Vagina (tissue), 2 donors: ENCODE measurements at places on chromosomes 13 and 19. TPM values are rescaled to one million over a fixed set of nuclear protein-coding genes. Genes with fewer than 3 reads are reported as not detected.

The C19orf85 gene
- total RNA-seq: not detected

DNA sequence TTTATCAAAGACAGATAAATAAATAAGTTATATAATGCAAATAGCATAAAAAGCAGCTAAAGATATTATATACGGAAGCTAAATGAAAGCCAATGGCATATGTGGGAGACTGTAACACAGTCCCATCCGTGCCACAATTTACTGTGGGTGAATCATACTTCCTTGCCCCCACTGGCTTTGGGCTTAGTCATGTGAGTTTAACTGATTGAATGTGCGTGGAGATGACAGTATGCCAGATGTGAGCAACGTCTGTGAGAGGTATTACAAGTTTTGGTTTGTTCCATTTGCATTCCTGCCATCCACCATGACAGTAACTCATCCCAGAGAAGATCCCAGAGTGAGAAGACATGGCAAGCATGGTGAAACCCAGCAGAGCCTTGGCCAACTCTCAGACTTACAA lies 340.0 kb downstream of the SUCLA2 start:
- H3K4me3 ChIP-seq: no peak overlapping the region
- H3K36me3 ChIP-seq: no peaks in the 10 kb centered on the region
- no peaks in the 10 kb centered on the region for H3K4me1 ChIP-seq
- no peak overlapping the region for H3K27ac ChIP-seq
- no peak for DNase-seq

- H3K27ac ChIP-seq: peak overlapping the region; percentile 47
- H3K27me3 ChIP-seq: no peaks in the 10 kb centered on the region
- peaks cover 19% of the 10 kb centered on the region for H3K4me1 ChIP-seq
- DNase-seq: peak; percentile 88
These were observed 21.3 kb downstream of the ZNF77 start for GRCh38 chr19:2923510-2923909.

The GFY gene
- not detected for total RNA-seq

- no peaks in the 10 kb centered on the region for H3K36me3 ChIP-seq
- no peak for DNase-seq
- H3K27ac ChIP-seq: no peak overlapping the region
- no peak overlapping the region for H3K4me3 ChIP-seq
- H3K4me1 ChIP-seq: no peaks in the 10 kb centered on the region
These were observed 8.6 kb upstream of the TYK2 start for GRCh38 chr19:10388957-10389356.

- H3K36me3 ChIP-seq: no peaks in the 10 kb centered on the region
- no peak for DNase-seq
- peak overlapping the region; percentile 49 for H3K4me3 ChIP-seq
These were observed 27.8 kb downstream of the NFIX start for GRCh38 chr19:13022859-13023636.

The CLIP3 gene
- total RNA-seq: 31.9 TPM

DNA sequence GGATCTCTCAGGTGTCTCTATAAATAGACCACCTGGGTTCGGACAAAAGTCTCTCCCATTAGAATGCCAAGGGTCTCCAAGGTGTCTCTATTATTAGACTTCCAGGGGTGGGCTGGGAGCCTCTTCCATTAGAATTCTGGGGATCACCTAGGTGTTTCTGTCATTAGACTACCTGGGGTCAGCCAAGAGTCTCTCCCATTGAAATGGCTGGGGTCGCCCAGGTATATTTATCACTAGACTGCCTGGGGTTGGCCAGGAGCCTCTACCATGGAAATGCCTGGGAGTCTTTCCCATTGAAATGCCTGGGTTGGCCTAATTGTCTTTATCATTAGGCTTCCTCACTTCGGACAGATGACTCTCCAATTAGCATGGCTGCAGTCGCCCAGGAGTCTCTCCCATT lies 1565.5 kb downstream of the UQCRFS1 start:
- H3K36me3 ChIP-seq: no peaks in the 10 kb centered on the region
- H3K27ac ChIP-seq: no peak overlapping the region
- no peaks in the 10 kb centered on the region for H3K4me1 ChIP-seq
- no peaks in the 10 kb centered on the region for H3K27me3 ChIP-seq
- peak; percentile 52 for DNase-seq

DNA sequence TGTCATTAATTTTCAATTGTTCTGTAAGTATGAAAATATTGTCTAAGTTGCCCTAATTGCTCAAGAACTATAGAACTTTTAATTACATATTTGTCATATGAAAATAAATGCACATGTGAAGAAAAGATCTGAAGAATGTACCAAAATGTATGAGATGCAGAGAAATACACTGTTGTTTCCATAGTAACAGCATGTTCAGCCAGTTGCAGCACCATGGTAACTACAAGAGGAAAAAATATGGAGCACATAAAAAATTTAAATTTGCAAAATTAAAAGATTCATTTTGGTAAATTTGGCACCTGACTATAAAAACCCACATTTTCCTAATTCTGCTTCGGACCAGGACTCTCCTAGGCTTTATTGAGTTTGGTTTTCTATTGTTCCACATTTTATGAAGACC lies 1170.0 kb upstream of the MIR17HG start:
- H3K4me1 ChIP-seq: no peaks in the 10 kb centered on the region
- no peak overlapping the region for H3K4me3 ChIP-seq
- no peak for DNase-seq
- no peaks in the 10 kb centered on the region for H3K27me3 ChIP-seq
- no peak overlapping the region for H3K27ac ChIP-seq

DNA sequence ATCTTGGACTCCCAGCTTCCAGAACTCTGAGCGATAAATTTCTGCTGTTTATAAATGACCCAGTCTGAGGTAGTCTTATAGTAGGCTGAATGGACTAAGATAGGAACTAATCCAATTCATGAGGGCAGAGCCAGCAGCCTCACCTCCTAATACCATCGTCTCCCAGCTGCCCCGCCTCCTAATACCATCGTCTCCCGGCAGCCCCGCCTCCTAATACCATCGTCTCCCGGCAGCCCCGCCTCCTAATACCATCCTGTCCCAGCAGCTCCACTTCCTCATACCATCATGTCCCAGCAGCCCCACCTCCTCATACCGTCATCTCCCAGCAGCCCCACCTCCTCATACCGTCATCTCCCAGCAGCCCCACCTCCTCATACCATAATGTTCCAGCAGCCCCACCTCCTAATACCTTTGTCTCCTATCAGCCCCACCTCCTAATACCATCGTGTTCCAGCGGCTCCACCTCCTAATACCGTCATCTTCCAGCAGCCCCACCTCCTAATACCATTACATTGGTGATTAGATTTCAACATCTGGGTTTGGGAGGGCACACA lies 2.4 kb upstream of the ARGLU1 start:
- no peak overlapping the region for H3K4me3 ChIP-seq
- no peak for DNase-seq
- H3K36me3 ChIP-seq: no peaks in the 10 kb centered on the region

The MEIOSIN gene
- total RNA-seq: not detected

DNA sequence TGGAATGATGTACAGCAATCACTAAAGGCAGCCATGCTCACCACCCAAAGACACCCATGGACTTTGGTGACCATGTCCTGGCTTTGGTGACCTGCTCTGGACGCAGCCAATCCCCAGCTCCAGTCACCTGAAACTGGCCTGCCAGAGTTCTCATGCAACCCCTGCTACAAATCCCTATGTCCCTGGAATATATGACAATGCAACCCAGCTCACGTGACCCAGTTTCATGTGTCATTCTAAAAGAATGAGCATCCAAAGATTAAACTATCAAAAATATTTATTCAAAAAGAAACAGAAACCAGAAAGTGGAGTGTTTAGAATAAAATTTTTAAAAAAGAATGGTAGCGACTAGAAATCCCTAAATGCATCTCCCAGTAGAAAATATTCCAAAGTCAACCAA lies 203.3 kb upstream of the IRS2 start:
- H3K4me3 ChIP-seq: no peak overlapping the region
- no peaks in the 10 kb centered on the region for H3K4me1 ChIP-seq
- no peak overlapping the region for H3K27ac ChIP-seq
- no peak for DNase-seq
- H3K36me3 ChIP-seq: no peaks in the 10 kb centered on the region
